Right ventricle myocardium inferior (tissue), 1 donor: ENCODE measurements at places on chromosomes 7 and 10. TPM values are rescaled to one million over a fixed set of nuclear protein-coding genes. Genes with fewer than 3 reads are reported as not detected.

GRCh38 chr7:28174442-28174841, 6.2 kb downstream of the JAZF1 start:
- no peak for DNase-seq

- DNase-seq, result peak; percentile 82
These were observed 123.2 kb downstream of the NRP1 start for GRCh38 chr10:33211106-33211878.

DNA sequence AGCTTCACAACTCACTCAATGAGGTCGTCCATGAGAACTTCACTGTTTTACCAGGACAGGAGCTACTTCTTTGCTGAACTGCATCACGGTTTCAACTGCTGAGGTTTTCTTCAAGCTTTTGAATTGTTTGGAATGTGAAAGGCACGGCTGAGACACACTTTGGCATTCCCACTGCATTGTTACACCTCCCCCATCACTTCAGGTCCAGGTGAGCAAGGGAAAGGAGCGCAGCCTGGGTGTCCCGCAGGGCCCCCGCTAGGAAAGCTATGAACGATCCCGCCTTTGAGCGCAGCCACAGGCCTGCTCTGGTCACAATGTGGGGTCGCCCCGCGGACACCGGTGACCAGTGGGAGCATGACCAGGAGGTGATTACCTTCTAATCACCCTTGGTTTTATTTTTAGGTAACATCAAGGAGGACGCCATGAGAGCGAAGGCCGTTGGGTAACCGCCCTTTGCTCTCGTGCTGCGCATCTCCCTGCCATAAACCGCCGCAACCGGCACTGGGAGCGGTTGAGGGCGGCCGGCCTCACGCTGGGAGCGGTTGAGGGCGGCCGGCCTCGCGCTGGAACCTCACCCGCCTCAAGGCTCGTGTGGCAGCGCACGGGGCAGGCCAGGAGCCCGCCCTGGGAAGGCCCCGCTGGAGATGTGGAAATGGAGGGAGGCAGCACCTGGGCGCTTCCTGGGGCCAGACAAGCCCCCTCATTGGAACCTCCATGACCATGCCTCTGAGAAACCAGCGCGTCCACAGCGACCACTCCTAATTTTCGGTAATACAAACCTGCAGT, 50.9 kb upstream of the SGMS1 start:
- no peak for DNase-seq

DNA sequence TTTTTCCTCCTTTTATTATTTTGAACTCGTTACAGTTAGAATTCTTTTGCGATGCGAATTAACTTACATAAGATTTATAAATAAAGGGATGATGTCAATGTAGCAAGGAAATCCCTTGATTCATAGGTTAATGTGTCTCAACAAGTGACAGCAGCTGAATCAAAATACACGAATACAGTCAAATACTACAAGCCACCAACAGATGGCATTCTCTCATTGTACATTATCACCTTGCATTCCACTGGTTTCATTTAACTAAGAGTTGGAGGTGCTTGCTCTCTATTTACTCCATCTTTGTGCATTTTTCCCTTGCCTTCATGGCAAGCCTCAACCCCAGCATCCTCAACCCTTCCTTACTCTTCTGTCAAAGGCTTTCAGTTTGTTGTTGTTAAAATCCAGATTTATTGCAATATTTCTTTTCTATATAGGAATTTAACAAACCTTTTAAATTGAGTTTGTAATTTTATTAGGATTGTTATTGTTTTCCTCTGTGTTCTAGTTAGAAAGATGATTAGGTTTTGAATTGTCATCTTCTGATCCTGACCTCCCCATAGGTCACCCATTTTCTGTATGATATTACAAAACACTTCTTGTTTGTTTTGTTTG, 78.3 kb downstream of the SLC25A40 start:
- DNase-seq, result no peak

- DNase-seq, result no peak
These were observed 10.5 kb downstream of the AKR1D1 start for GRCh38 chr7:138086563-138087270.

- no peak for DNase-seq
These were observed 105.1 kb upstream of the ANLN start for GRCh38 chr7:36284456-36285090.

DNA sequence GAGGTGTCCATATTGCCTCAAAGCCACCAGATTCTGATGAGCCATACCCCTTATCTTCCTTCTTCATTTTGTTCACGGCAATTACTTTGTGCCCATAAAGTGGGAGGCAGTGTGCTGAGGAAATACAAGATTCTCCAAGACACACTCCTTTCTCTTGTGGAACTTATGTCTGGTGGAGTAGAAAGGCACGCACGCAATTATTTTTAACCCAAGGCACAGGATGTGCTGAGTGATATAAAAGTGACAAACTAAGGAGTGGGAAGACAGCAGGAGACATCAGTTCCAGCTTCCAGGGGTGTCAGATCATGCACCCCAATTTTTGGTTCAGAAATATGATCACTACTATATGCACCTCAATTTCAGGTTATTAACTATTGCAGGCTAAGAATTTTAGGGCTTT, 94.7 kb upstream of the PDCD4 start:
- DNase-seq, result no peak

- DNase-seq, result no peak
These were observed 259.2 kb downstream of the HDAC9 start for GRCh38 chr7:18754766-18755165.

TDRD1 gene
- total RNA-seq, result 4.0 TPM

AKR1B15 gene
- total RNA-seq, result not detected

SEMA3E gene
- 0.24 TPM for total RNA-seq
